ENCODE measurements at places on chromosomes 2 and 18.
A peak's percentile ranks its signal among the peaks of the same experiment; 100 is the strongest.

- DNase-seq, result no peak
Observed at GRCh38 chr2:204901591-204901990, 356.3 kb downstream of the PARD3B start.

GRCh38 chr18:66346833-66347588 is 256.9 kb downstream of the CDH19 start:
- peak; percentile 42 for DNase-seq

DNA sequence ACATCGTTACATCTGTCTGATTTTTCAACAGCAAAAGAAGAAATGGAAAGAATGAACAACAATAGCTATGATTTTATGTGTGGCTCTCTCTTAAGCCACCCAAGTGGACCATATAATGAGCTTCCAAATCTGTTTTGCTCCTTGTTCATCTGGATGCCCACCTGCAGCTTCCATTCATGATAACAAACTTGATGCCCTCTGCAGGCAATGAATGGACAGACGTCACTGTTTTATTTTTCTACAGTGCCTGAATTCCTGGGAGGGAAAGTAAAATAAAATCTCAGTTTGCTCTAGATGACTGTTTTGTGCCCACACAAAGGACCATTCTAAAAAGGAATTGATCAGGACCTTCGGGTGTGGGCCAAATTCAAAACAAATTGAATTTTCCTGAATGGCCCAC is 5.0 kb downstream of the MREG start:
- no peak for DNase-seq

DNA sequence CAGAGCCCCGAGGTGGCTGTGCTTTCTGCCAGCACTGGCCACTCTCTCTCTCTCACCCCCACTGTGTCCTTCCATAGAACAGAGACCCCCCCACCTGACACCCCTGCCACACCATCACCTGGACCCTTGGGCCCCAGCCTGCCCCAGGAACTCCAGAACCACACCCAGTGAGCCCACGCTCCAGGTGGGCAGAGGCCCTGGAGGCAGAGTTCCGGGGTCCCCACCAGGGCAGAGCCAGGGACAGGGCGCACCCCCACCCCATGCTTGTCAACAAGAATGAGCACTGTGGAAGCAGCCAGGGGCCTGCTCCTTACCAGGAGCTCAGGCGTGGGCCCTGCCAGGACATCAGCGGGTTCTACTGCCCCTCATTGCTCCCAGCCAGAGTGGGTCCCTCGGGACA is 14.6 kb downstream of the PASK start:
- no peak for DNase-seq

- no peak for DNase-seq
Observed at GRCh38 chr2:67876176-67876575, 186.6 kb downstream of the C1D start.

DNA sequence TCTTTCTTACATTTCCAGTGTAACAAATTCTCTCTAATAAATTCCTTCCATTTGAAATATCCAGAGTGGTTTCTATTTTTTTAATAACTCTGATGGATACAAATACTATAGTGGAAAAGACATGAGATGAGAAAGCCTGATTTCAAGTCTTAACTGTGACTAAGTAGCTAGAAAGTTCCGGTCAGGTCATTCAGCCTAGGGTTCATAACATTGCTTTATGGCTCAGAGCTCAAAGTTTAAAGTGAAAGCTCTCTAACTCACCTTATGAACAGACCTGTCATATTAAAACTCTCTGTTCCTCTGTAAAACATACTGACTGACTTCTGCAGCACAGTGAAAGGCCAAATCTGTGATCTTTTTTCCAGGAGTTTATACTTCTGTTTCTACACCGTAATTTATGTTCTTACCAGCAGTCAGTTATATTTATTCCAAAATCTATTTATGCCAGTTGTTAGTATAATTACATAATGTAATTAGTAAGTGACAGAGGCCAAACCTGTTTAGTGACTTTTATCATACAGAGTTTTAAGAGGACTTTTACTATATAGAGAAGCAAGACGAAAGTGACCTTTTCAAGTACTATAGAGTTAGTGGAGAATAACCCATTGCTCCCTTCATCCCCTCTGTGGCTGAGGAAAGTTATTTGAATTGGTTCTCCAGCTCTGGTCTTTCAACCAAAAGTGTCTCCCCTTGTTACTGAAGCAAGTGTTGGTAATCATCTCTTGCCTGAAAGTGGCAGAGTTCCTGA is 118.8 kb upstream of the PDE1A start:
- no peak for DNase-seq

DNA sequence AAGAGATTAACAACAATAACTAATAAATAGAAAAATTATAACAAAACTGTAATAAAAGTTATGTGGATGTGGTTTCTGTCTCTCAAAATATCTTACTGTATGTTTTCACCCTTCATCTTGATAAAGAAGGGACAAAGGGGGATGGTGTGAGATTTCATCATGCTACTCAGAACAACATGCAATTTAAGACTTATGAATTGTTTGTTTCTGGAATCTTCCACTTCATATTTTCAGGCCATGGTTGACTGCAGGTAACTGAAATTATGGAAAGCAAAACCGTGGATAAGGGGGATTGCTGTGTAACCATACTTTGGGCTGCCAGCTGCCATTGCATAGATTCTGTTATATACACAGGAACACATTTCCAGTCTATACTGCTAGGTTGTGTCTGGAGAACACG is 45.6 kb downstream of the NEB start:
- no peak for DNase-seq

DNA sequence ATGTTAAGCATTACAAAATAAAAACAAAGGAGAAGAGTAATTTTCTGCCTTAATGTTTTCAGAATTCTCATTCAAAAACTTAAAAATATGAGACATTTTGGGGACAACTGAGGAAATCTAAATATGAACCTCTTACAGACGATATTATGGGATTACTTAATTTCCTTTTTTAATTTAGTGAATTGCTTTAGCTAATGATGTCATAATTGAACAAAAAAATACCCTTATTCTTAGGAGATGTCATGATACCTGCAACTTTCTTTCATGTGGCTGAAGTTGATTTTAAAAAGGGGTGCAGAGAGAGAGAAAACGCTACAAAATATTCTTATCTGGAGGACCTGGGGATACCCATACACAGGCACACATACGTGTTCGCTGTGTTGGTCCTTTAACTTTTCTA is 129.3 kb downstream of the ZNF521 start:
- no peak for DNase-seq

- no peak for DNase-seq
Observed at GRCh38 chr2:73828389-73828817, 358 bp upstream of the STAMBP start.

GRCh38 chr18:74531043-74531442 is 3.3 kb upstream of the CNDP1 start:
- DNase-seq, result no peak

DNA sequence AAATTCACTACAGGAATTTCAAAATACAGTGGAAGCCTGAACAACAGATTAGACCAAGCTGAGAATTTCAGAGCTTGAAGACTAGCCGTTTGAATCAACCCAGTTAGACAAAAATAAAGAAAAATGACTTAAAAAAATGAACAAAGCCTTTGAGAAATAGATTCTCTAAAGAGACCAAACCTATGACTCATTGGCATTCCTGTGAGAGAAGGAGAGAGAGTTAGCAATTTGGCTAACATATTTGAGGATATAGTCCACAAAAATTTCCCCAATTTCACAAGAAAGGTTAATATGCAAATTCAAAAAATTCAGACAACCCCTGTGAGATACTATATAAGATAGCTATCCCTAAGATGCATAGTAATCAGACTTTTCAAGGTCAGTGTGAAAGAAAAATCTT is 78.0 kb downstream of the MYO3B start:
- no peak for DNase-seq

GRCh38 chr18:28112056-28112470 is 64.9 kb downstream of the CDH2 start:
- no peak for DNase-seq

- no peak for DNase-seq
Observed at GRCh38 chr18:23664674-23665073, 2.0 kb upstream of the ANKRD29 start.

- peak; percentile 15 for DNase-seq
Observed at GRCh38 chr18:3447068-3447894, 2.7 kb upstream of the TGIF1 start.

GRCh38 chr2:189086710-189087109 is 92.9 kb downstream of the COL5A2 start:
- DNase-seq, result no peak

DNA sequence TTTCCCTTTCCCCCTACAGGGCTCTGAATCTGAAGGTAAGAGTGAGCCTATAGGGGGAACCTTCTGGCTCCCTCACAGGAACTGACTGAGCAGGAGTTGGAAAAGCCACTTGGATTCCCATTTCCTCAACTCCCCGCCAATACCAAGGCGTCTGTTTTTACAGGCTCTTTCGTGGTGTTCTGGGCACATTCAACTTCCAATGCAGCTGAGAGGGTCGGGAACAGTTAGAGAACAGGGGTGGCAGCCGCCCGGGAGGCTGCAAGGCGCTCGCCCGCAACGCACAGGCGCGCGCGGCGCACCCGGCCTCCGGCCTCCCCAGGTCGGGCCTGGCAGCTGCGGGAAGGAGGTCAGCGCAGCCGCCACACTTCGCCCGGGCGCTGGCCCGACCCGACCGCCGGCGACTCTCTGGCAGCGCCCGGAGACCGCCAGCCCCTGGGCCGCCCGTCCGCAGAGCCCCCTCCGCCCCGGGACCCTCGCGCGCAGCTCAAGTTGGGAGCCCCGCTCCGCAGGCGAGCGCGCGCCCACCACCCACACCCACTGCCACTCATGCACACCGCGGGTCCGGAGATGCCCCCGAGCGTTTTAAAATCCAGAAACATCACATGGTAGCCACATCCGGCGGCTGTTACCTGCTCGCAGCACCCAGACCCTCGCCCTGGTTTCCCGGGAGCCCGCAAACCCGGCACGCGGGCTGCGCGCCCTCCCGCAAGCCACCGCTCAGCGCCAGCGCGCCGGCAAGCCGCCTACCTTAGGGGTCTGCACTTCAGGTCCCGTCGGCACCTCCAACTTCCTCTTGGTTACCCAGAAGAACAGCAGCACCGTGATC is 816 bp downstream of the GALNT14 start:
- no peak for DNase-seq

DNA sequence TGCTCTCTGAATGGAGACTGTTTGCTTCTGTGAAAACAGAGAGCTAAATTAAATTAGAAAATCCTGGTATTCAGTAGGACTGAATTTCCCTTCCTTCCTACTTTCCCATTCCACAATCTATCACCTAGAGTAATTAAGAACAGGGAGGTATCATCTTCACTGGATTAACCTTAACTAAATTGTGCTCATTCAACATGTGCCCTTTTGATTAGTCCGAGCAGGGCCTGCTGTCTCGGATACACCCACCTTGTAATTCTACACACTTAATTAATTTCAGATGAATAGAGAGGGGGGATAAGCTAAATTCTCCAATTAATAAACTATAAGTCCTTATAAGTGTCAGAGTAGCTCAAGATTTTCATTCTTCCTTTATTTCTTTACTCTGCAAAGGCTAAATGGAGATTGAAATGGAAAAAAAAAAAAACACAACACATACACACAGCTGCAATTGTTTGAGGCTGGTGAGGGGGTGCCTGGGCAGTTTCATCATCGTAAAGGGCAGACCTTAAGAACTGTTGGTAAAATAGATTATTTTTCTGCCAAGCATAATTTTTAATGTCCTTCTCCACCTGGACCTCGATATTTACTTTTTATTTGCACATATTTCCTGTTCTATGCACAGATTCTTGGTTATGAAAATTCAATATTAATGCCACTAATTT is 157.1 kb upstream of the SIX2 start:
- DNase-seq, result no peak

GRCh38 chr2:8974016-8974415 is 29.5 kb downstream of the MBOAT2 start:
- DNase-seq, result no peak

- no peak for DNase-seq
Observed at GRCh38 chr2:39145906-39146421, 25.1 kb upstream of the SOS1 start.

GRCh38 chr2:1936427-1936980 is 192.2 kb upstream of the PXDN start:
- no peak for DNase-seq

DNA sequence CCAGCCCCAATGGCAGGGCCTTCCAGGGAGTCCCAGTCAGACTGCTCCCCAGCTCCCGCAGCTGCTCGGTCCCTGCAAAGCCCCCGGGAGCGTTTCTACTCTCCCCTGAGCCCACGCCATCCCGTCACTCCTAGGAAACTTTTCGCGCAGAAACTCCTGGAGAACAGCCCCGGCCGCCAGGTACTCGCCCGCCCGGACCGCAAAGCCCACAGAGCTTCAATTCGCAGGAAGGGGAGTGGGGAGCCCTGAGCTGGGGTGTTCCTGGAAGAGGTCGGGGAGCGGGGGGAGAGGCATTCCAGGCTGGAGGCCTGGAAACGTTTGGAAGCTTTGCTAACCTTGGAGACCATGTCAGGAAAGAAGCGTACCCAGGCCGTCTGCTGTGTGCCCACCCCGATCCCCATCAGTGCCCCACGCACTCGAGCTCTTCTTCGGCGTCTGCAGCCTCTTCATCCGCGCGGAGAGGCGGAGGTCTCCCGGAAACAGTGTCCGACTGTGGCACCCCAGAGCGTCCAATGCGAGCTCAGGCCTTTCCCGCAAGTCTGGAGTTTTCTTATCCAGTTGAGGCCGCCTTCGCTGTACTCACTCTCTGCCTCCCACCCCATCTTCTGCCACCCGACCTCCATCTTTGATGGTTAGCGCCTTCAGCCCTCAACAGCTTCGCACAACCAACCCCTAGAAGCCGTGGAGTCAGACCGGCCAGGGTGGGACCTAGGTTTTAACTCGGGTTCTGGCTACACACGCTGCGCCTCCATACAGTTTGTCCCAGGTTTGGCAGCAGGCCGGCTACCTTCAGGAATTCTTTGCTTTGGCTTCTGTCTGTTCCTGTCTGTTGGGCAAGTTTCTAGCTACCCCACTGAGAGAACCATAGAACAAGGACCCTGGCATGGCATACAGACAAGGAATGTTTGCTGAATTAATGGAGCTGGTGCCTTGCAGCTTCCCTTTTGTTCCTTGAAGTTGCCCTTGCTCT is 3.7 kb downstream of the PCGF1 start:
- no peak for DNase-seq

- DNase-seq, result no peak
Observed at GRCh38 chr2:11534746-11535484, 1.1 kb downstream of the GREB1 start.

DNA sequence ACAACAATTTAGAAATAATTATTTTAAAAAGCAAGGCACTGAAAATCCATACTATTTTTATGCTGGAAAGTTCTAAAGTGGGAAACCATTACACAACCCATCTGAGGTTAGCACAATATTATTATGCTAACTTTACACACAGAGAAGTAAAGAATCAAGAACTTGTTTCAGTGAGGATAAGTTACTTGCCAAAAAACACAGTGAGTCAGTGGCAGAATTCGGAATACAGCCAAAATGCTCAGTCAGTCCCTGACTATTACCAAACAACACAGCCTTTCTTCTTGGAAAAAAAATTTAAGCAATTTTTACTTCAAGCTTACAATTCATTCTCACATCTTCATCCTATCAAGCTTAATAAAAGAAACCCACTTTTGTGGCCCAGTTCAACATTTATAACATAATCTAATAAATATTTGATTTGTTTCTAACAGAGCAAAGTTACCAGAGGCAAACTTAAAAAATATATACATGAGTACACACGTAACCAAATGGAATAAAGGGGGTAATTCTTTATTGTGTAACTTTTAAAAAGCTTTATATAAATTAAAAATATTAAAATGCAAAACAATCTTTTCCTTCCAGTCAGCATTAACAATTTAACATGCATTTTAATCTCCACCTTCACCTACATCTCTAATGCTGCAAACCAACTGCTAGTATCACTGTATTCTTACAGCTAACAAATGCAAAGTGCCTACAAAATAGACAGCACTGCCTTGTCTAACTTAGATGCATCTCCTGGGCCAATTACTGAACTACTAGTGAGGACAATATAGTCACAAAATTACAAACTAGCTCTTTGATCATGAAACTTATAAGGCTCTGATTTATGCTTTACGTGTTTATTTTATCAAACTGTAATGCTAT is 55.2 kb downstream of the CCDC88A start:
- no peak for DNase-seq
